Mesendoderm (in vitro differentiated cells): ENCODE measurements at places on chromosomes 5 and 9.
A peak's percentile ranks its signal among the peaks of the same experiment; 100 is the strongest.

GRCh38 chr9:94664801-94665200, 25.5 kb upstream of the FBP1 start:
- no peaks in the 10 kb centered on the region for H3K27me3 ChIP-seq
- H3K4me3 ChIP-seq = no peak overlapping the region
- no peaks in the 10 kb centered on the region for H3K36me3 ChIP-seq
- peaks cover 1% of the 10 kb centered on the region for H3K4me1 ChIP-seq
- no peak for DNase-seq

DNA sequence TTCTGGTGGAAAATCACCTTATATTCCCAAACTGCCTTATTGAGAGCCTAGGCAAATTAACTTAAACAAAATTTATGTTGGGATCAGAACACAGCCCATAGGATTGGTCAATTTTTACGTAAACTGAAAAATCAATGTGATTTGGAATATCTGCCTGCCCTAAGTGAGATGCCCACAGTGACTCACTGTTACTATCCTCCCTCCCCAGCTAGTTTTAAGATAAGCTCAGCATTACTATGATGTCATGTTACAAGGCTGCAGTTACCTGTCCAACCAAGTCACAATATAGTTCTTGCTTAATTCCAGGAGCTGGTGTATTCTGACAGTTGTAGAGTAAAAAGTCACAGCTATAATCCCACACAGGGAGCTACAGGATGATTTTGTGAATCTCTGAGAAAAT, 23.1 kb downstream of the SKP1 start:
- H3K36me3 ChIP-seq = peaks cover 7% of the 10 kb centered on the region
- DNase-seq = no peak
- H3K27ac ChIP-seq = no peak overlapping the region
- no peak overlapping the region for H3K4me3 ChIP-seq
- no peaks in the 10 kb centered on the region for H3K27me3 ChIP-seq
- H3K4me1 ChIP-seq = no peaks in the 10 kb centered on the region

DNA sequence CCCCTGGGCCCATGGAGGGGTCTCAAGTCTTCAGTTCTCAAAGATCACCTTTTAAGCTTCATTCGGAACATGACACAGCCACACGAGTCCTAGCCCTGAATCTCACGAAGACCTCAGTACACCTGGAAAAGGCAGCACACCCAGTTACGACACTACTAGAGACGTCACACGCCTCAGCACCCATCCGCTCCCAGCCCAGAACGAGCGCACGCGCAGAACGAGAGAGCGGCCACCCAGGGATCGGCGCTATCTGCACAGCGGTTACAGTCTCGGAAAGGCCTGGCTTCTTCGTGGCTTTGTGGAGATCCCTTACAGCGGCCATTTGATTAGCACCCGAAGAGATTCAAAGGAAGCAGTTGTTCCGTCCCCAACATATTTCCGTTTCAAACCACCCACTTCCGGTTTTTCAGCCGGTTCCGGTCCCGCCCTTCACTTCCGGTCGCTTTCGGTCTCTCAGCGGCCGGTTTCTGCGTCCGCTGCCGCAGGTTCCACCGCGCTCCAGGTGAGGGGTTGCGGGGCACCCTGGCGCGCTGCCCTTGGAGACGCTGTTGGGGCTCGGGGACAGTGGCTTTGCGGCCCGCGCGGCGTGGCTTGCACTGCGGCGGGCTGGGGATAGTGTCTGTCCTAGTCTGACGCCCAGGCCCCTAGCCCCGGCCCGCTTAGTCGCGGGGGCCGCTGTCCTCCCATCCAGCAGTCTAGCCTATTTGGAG, at the start of gene UBLCP1:
Gene UBLCP1, plus strand, starts transcription at position 432 of the 710 bp plus-strand sequence. CDS start 5,626 bp downstream, outside the sequence.
- H3K4me1 ChIP-seq = peaks cover 2% of the 10 kb centered on the region
- H3K36me3 ChIP-seq = no peaks in the 10 kb centered on the region
- peak within 1 kb of the TSS; percentile 98 for H3K4me3 ChIP-seq
- peak; percentile 90 for DNase-seq
- no peaks in the 10 kb centered on the region for H3K27me3 ChIP-seq

DNA sequence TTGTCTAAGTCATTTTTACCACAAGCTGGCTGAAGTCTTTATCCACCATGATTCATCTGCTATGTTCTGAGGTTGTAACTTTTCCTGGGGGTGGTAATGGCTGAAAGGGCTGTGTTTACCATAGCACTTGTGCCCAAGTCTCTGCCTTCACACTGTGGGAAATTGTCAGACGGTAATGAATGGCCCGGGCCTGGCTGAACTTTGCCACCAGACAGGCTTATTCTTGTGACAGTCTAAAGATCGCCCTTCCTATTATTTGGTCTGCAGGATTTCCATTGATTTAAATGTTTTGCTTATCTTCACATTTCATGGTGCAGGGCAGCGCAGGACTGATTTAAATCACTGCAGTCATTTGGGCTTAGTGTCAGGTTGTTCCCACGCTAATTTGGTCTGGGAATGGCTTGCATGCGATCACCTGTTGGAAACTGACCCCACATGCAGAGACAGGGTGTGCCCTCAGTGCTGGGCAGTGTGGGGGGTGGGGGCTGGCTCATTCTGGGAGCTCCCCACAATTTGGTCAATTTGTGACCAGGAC, 109.3 kb upstream of the ICE1 start:
- H3K27me3 ChIP-seq = no peaks in the 10 kb centered on the region
- DNase-seq = no peak
- no peak overlapping the region for H3K27ac ChIP-seq
- H3K4me1 ChIP-seq = peaks cover 2% of the 10 kb centered on the region

- no peaks in the 10 kb centered on the region for H3K36me3 ChIP-seq
- no peak overlapping the region for H3K27ac ChIP-seq
- no peak overlapping the region for H3K4me3 ChIP-seq
- H3K27me3 ChIP-seq = peaks cover 28% of the 10 kb centered on the region
Observed at GRCh38 chr9:132743931-132744479, 73.7 kb downstream of the GTF3C4 start.

DNA sequence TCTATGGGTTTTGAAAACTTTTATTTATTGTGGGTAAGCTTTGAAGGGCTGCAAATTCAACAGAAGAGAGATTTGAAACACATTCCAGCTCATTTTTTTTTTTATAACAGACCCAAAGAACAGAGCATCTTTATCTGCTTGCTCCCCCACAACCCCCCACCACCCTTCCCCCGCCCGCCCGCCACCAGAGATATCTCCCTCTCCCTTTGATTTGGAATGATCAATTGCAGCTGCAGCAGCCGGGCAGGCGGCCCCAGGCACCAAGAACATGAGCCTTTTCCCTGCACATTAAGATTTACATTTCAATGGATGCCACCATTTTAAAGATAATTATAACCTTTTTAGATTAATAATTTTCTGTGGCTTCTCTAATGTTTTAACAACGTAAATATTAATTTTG, 510.9 kb downstream of the ZNF608 start:
- DNase-seq = no peak
- H3K4me3 ChIP-seq = no peak overlapping the region
- no peaks in the 10 kb centered on the region for H3K36me3 ChIP-seq
- H3K27me3 ChIP-seq = no peaks in the 10 kb centered on the region
- no peak overlapping the region for H3K27ac ChIP-seq
- peaks cover 6% of the 10 kb centered on the region for H3K4me1 ChIP-seq

GRCh38 chr5:71564895-71565294, 22.2 kb upstream of the MCCC2 start:
- peaks cover 7% of the 10 kb centered on the region for H3K36me3 ChIP-seq
- H3K4me3 ChIP-seq = no peak overlapping the region
- H3K4me1 ChIP-seq = no peaks in the 10 kb centered on the region

GRCh38 chr9:94526271-94526670, 28.6 kb upstream of the PCAT7 start:
- no peak overlapping the region for H3K27ac ChIP-seq
- H3K4me3 ChIP-seq = no peak overlapping the region
- H3K36me3 ChIP-seq = no peaks in the 10 kb centered on the region
- DNase-seq = no peak

- no peak for DNase-seq
- H3K36me3 ChIP-seq = no peaks in the 10 kb centered on the region
- no peak overlapping the region for H3K27ac ChIP-seq
- H3K4me1 ChIP-seq = no peaks in the 10 kb centered on the region
- no peaks in the 10 kb centered on the region for H3K27me3 ChIP-seq
Observed at GRCh38 chr9:105858006-105858690, 163.8 kb downstream of the TMEM38B start.

GRCh38 chr9:90611568-90611967, 31.1 kb downstream of the DIRAS2 start:
- no peak overlapping the region for H3K27ac ChIP-seq
- no peak overlapping the region for H3K4me3 ChIP-seq
- H3K36me3 ChIP-seq = no peaks in the 10 kb centered on the region
- no peaks in the 10 kb centered on the region for H3K27me3 ChIP-seq

- no peak overlapping the region for H3K4me3 ChIP-seq
- no peaks in the 10 kb centered on the region for H3K36me3 ChIP-seq
- peaks cover 11% of the 10 kb centered on the region for H3K4me1 ChIP-seq
- peak overlapping the region; percentile 82 for H3K27ac ChIP-seq
Observed at GRCh38 chr9:75083188-75083970, 4.6 kb downstream of the NMRK1 start.

GRCh38 chr5:16978296-16978695, 42.2 kb upstream of the MYO10 start:
- no peaks in the 10 kb centered on the region for H3K27me3 ChIP-seq
- no peak for DNase-seq
- H3K4me3 ChIP-seq = no peak overlapping the region
- no peaks in the 10 kb centered on the region for H3K4me1 ChIP-seq

- H3K27ac ChIP-seq = no peak overlapping the region
- H3K4me1 ChIP-seq = peaks cover 2% of the 10 kb centered on the region
- no peaks in the 10 kb centered on the region for H3K27me3 ChIP-seq
- no peak overlapping the region for H3K4me3 ChIP-seq
Observed at GRCh38 chr5:37825334-37825915, 14.4 kb downstream of the GDNF start.

DNA sequence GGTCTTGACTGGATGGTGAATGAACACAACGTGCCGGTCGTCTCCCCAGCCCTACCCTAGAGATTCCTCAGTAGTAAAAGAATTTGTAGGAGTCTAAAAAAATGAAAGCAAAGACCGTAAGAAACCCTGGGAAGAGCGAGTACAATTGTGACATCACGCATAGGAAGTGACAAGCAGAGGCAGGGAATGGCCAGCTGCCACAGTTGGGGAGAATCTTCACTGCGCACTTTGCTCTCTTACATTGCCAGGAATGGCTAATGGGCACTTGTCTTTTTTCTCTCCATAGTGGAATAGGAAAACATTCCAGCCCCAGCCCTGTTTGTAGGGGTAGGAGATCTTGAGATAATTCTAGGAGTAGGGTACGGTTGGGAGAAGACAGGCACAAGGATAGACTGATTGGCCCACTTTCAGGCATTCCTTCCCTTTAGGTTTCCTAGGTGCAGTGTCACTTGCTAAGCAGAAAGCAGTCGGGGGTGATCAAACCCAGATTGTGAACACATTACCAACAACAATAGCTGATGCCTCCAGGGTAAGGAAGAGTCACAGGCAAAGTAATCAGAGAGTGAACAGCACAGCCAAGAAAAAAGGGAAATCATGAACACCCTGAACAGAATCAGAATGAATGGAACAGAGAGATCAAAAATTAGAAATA, 302.7 kb downstream of the MAN2A1 start:
- peaks cover 2% of the 10 kb centered on the region for H3K4me1 ChIP-seq
- H3K4me3 ChIP-seq = no peak overlapping the region
- DNase-seq = peak; percentile 75

- DNase-seq = no peak
- no peaks in the 10 kb centered on the region for H3K4me1 ChIP-seq
- no peaks in the 10 kb centered on the region for H3K27me3 ChIP-seq
Observed at GRCh38 chr9:80134487-80134886, 562.7 kb downstream of the TLE4 start.

DNA sequence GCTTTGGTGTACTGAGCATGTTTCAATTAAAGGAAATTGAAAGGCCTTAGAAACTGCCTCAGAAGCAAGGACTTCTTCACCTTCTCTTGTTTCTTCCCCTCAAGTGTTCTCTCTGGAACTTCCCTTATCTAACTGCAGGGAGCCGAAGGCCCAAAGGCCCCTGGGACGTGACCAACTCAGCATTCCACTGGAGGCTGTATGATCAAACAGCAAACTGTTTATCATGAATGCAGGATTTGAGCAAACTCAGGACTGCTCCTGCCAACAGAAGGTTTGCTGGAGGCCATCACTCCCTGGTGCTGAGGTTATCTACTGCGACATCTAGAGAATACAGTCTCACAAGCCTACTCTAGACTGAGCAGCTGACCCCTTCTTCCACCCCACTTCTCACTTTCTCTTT, 4.8 kb upstream of the CDH10 start:
- H3K27me3 ChIP-seq = no peaks in the 10 kb centered on the region
- H3K27ac ChIP-seq = no peak overlapping the region
- H3K4me3 ChIP-seq = no peak overlapping the region
- DNase-seq = peak; percentile 22

GRCh38 chr5:17258431-17258830, 41.0 kb downstream of the BASP1 start:
- no peak overlapping the region for H3K27ac ChIP-seq
- H3K4me1 ChIP-seq = no peaks in the 10 kb centered on the region
- H3K4me3 ChIP-seq = no peak overlapping the region
- H3K27me3 ChIP-seq = no peaks in the 10 kb centered on the region
- no peaks in the 10 kb centered on the region for H3K36me3 ChIP-seq
- no peak for DNase-seq

DNA sequence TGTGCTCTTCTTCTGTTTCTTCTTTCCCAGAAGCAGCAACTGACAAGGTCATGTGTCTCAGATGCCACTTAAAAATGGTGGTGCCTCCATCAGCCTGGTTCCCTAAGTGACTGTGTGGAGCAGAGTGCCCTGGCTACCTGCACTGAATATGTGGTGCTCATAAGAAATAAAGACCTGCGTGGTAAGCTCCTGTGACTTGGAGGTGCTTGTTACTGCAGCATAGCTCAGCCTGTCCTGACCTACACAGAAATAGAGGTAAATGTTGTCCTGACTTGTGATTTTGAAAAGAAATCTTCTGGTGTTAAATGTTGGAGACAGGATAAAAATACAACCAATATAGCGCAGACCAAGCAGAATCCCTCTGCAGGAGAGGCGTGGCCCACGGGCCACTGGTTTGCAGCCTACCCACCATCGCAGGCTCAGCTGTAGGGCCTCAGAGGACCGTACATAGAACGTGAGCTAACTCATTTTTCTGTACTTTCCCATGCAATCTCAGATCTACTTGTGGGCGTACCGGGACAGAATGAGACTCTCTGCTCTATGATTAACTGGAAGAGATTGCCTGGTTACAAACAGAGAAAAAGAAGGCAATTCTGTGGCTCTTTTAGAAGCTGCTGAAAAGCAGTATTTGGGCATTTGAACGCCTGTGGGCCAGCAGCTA, 79.4 kb upstream of the UNC5A start:
- peaks cover 2% of the 10 kb centered on the region for H3K4me1 ChIP-seq
- DNase-seq = no peak
- no peak overlapping the region for H3K27ac ChIP-seq
- H3K36me3 ChIP-seq = no peaks in the 10 kb centered on the region
- H3K4me3 ChIP-seq = no peak overlapping the region

GRCh38 chr5:153476767-153477166, 13.7 kb upstream of the GRIA1 start:
- no peaks in the 10 kb centered on the region for H3K27me3 ChIP-seq
- H3K4me3 ChIP-seq = no peak overlapping the region
- no peak overlapping the region for H3K27ac ChIP-seq
- peak; percentile 86 for DNase-seq
- no peaks in the 10 kb centered on the region for H3K4me1 ChIP-seq
